T-helper 22 cell (primary cell): ENCODE measurements at places on chromosomes 7 and 10.

- no peak for DNase-seq
Measured at GRCh38 chr7:1863091-1863900, 193.2 kb downstream of the ELFN1 start.

GRCh38 chr10:44828508-44829142 lies 82.5 kb upstream of the TMEM72 start:
- no peak for DNase-seq

DNA sequence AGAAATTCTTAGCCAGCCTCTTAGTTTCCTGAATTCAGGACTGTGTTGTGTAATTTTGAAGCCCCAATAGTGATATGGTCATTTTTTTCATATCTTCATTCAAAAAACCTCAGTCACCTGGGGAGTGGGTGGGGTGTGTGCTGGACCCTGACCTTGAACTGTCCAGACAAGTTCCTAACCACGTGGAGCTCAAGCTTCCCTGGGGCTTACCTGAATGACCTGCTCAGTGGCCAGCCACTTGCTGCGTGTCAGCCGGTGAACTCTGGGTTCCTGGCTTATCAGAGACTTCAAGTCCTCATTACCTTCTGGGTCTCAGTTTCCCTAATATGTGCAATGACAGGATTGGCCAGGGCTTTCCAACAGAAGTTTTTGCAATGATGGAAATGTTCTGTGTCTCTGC lies 27.1 kb downstream of the MGMT start:
- no peak for DNase-seq

GRCh38 chr7:25642849-25643248 lies 414.6 kb upstream of the NPVF start:
- no peak for DNase-seq

GRCh38 chr7:38630720-38631673 lies at the start of gene AMPH:
TSS of gene AMPH (minus strand) at chr7:38631373. CDS start at chr7:38631351, 22 bp downstream.
- DNase-seq, result no peak

DNA sequence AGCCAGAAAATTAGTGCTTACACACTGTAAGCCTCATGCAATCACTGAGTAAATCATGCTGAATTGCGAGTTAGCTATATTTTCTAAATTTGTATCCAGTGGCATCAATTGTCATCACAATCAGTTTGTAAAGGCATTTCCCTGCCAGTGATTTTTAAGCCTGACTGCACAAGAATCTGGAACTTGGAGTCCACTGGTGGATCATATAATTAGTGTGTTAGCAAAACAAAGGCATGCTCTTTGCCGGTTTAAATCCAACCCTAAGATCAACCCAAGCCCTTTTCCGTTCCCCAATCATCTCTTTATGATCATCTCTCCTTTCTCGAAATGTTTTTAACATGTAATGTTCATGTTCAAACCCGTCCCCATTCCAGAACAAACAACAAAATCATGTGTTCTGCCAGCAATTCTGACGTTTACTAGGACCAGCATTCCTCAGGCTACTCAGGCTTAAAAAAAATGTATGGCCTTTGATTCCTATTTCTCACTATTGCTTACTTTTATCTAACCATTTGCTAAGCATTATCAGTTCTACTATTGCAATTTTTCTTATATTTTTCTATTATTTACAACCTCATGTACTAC lies 649.2 kb downstream of the SORCS1 start:
- no peak for DNase-seq

GRCh38 chr10:33600381-33600780 lies 265.9 kb upstream of the NRP1 start:
- no peak for DNase-seq

GRCh38 chr7:64621656-64622055 lies 44.3 kb upstream of the ZNF107 start:
- DNase-seq, result no peak

GRCh38 chr10:106296750-106297392 lies 867.6 kb downstream of the SORCS1 start:
- DNase-seq, result no peak

DNA sequence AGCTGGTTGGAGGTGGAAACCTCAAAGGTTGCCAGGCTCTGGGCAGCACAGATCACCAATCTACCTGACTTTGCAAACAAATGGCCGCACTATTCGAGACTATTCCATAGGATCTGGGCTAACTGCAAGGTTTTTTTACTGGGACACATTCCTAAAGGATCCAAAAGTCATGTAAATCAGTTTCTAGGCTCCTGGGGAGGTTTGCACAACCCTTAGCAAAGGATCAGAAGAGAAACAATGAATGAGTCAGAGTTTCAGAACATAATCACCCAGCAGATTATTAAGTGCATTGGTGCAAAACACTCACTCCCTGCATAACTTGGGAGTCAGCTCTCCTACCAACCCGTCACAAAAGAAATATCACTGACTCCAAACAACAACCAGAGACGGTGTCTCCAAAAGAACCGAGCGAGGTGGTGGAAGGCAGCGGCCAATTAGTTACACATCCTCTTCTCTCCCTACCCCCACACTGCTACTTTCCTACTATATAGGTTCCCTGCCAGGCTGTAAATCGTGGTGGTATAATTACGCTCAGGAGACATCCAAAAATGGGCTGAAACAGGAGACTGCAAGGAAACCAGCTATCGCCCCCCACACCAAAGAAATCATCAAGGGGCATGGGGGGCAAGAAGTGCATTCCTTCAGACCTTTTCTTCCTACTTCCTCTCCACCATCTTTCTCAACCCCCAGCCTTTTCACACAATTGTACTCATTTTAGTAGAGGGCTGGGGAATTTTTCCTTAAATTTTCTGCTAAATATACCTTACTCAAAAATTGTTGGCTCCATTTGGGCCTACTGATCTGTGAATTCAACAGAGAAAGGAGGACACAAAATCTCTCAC lies 3.2 kb downstream of the UBE2H start:
- no peak for DNase-seq

DNA sequence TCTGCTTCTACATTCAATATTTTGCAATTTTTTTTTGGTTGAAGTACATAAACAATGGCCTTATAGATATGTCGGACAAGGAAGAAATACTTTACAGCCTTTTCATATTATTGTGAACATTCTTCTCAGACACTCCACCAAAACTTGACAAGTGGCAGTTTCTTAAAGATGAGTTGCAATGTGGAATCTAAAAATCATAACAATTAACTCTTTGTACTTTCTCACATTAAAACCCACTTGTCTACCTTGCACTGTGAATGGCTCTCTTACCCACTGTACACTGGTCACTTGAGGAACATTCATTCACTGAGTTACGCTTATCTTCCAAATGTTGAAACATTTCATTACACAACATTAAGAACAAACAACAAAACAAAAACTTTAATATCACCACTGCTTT lies 44.2 kb downstream of the ARHGAP12 start:
- DNase-seq, result no peak

DNA sequence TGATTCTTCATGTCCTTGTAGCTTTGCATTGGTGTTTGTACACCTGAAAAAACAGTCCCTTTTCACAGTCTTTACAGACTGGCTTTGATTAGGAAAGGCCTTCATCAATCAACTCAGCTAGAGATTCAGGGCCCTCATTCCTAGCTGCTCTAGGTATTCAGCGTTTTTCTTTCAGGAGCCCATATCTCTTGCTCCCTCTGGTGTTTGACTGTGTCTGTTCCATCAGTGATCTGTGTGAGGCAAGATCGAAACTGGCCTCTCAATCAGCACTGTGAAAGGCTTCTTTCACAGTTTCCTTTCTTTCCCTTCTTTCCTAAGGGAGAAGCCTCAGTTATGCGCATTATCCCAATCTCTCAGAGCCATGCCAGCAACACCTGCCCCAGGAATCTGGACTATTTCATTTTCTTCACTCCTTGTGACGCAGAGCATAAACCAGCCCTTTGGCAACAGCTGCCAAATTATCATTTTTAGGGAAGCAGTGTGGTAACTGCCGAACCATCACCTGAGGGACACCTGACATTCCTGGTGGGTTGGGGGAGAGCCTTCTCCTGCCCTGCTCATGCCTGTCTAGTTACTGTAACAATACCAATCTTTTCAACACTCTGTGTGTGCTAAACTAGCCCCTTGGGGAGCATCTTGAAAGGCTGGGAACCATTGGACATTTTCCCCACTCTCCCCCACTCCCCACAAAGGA lies 75.7 kb upstream of the CCDC71L start:
- peak; percentile 8 for DNase-seq

- DNase-seq, result no peak
Measured at GRCh38 chr10:43648095-43648397, 635 bp downstream of the ZNF32 start.

DNA sequence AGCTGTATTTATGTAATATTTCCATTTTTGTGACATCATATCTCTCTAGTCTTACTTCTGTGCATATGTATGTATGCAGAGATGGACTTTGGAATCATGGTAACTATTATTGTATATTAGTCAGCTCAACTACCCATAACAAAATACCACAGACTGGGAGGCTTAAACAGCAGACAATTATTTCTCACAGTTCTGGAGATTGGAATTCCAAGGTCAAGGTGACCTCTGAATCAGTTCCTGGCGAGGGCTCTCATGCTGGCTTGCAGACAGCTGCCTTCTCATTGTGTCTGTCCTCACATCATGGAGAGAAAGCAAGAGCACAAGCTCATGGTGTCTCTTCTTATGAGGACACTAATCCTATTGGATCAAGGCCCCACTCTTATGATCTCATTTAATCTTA lies 79.1 kb downstream of the RAMP3 start:
- no peak for DNase-seq

DNA sequence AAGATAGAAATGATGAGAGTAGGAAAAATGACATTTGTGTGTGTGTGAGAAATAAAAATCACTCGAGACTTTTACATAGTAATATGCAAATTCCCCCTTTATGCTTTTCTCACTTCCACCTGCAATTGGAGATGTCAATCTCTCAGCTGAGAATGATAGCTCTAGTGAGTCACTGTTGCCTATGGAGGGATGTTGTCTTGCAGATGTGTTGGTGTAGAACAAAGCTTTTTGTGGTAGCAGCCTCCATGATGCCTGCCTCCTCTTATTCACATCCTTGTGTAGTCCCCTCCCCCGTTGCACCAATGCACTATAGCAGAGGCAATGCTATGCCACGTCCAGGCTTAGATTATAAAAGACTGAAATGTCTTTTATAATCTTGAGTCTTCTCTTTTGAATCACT lies 33.8 kb downstream of the SPAG6 start:
- no peak for DNase-seq

DNA sequence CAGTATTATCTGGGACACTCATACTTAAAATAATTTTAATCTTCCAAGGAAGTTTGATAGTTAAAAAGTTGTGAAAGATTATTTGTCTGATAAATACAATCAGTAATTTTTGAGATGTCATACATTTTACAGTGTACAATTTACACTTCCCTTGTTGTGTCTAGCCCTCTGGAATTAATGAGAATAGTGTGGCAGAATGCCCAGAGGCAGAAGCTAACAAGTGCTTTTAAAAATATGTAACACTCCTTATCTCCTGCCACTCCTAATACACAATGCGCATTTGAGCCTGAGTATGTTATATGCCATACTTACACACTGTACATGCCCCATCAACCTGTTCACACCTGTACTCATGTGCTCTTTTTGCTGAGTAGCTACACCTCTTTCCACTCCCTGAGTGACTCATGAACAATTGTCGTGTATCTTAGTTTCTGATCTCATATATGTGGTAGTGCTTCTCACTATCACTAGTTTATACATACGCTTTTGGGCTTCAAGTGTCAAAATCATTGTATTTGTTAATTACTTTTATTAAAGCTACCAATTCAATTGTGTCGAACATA lies 106.9 kb upstream of the GNAI1 start:
- DNase-seq, result no peak

DNA sequence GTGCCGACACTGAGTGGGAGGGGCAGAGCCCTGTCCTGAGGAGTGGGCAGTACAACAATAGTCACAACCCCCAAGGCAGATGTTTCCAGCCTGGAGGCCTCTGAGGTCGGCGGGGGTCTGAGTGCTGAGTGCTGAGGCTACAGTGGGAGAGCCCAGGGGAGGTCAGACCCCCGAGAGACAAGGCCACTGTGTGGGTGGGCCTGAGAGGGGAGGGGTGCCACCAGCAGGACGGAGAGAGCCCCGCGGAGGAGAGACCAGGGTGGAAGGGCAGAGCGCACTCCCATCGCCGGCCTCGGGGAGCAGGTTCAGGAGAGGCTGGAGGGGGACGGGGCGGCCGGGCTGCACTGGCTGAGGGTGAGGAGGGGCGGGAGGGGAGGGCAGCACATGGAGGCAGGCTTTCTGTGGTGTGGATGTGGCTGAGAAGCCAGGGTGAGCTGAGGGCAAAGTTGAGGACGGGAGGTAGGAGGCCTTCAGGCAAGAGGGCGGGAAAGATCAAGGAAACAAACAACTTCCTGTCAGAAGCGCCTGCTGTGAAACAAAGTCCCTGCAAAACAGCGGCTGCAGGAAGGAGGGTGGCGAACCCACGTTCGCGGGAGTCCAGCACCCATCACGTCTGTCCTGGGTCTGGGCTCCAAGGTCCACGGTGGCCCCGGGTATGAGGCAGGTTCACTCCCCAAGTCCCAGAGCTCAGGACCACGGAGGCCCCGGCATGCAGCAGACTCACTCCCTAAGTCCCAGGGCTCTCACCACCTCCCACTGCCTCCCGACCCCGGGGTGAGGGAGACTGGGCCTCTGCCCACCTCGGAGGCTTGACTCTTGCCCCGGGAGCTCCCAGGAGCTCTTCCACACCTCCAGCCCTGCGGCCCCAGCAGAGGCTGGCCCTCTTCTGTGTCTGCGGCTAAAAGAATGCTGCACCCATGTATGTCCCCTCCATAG lies 76.8 kb upstream of the NKX6-2 start:
- DNase-seq, result no peak

GRCh38 chr10:63641799-63642198 lies 120.6 kb downstream of the REEP3 start:
- no peak for DNase-seq

- no peak for DNase-seq
Measured at GRCh38 chr7:139075871-139076686, 33.4 kb downstream of the ZC3HAV1 start.

- no peak for DNase-seq
Measured at GRCh38 chr10:68474021-68474420, 2.2 kb upstream of the DNA2 start.

DNA sequence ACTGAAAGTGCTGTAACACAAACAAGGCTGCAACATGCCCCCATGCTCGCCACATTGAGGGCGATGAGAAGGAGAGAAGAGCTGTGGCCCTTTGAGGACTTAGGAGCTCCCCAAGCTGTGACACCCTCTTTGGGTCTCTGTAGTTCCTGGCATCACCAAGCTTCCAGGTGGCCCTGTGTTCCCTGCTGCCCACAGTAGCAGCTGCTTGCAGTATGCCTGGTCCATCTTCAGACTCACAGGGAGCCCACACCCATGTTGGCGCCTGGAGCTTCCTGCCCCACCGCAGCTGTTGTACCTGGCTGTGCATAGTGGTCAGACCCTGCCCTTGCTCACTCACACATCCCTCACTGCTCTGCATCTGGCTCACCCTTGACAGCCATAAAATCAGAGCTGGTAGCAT lies 401.2 kb upstream of the NRG3 start:
- no peak for DNase-seq

DNA sequence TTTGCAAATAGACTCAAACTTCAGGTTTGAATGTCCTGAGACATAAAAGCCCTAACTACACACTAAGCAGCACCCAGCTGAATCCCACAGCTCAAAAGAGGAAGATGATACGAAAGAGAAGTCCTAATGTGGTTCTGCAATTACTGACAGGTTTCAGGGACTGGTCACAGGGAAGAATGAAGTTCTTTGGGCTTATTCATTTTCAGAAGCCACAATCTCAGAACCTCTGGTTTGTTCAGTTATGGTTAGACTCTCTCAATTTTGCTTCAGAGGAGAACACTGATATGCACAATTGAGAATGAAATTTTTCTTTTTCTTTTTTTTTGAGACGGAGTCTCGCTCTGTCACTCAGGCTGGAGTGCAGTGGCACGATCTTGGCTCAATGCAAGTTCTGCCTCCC lies 94.6 kb upstream of the FAM180A start:
- no peak for DNase-seq

- no peak for DNase-seq
Measured at GRCh38 chr10:59580026-59580863, 129.4 kb downstream of the SLC16A9 start.
